ENCODE measurements at places on chromosomes 5 and 9.
A peak's percentile ranks its signal among the peaks of the same experiment; 100 is the strongest.

DNA sequence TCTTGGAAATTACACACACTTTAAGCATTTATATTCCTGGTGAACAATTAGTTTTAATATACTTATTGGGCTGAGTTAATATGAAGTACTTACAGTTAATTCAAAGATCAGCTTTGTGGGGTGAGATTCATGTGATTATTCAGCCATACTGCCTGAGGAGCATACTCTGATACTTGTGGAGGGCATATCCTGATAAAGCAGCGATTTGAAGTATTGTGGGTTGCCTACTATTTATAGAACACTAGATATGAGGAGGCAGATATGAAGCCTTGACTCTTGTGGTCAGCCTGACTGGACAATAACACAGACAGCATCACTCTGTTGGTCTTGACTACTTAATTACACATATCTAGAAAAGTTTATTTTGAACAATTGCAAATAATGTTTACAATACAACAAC, 27.0 kb upstream of the AGGF1 start:
- no peak for DNase-seq

DNA sequence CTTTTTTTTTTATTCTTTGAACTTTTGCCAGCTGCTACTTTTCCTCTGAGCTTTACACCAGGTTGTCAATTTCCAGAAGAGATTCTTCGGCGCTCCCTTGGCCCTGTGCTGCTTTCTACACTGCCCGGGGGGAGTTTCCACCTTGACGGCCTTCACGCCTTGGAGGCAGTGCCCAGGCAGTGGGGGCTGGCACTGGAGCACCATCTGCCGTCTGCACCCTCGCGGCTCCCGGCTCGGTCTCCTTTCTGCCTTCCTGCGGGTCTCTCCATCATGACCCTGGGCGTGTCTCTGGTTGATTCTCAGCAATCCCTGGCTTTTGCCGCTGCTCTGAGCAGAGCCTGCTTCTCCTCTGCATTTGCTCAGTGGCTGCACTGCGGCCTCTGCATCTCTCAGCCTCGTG, 2.9 kb downstream of the SLC6A18 start:
- no peak for DNase-seq

- no peak for DNase-seq
These were observed 129.5 kb downstream of the FOXD1 start for GRCh38 chr5:73319036-73319435.

DNA sequence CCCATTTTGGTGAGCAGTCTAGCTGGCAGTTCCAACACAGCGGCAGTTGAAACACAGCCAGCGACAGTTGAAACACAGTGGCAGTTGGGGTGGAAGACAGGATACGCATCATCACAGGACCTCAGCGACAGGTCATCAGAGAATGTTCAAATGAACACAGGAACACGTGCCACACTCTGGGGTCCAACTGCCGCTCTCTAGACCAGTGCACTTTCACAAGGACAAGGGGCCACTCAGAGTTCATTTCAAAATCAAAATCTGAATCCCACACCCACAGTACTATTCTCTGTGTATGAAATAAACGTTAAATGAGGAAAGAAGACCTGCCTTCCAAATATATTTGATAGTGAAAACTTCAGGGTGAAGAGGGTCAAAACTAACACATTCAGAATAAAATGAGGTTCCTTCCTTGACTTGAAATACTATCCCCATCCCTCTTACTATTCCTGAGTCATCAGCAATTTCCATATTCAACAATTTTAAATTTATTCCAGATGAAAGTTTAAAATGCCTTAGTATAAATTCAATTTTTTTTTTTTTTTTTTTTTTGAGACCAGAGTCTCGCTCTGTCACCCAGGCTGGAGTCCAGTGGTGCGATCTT, 53.0 kb upstream of the SIMC1 start:
- DNase-seq: no peak

DNA sequence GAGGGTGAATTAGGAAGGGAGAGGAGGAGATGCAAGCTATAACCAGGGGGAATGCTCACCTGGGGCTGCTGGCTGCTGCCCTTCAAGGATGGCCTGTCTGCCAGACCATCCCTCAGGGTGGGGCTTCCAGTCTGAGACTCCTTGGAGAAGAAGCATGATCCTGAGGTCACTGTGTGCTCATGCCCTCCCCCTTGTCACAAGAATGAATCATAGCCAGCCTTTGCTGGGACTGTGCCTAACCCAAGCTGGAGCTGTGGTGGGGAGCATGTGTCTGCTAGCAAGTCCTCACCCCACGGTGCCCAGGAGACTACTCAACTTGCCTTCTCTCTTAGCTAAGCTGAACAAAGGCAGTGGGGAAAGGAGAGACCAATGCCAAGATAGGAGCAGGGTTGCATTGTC, 463.6 kb downstream of the SPOCK1 start:
- no peak for DNase-seq

DNA sequence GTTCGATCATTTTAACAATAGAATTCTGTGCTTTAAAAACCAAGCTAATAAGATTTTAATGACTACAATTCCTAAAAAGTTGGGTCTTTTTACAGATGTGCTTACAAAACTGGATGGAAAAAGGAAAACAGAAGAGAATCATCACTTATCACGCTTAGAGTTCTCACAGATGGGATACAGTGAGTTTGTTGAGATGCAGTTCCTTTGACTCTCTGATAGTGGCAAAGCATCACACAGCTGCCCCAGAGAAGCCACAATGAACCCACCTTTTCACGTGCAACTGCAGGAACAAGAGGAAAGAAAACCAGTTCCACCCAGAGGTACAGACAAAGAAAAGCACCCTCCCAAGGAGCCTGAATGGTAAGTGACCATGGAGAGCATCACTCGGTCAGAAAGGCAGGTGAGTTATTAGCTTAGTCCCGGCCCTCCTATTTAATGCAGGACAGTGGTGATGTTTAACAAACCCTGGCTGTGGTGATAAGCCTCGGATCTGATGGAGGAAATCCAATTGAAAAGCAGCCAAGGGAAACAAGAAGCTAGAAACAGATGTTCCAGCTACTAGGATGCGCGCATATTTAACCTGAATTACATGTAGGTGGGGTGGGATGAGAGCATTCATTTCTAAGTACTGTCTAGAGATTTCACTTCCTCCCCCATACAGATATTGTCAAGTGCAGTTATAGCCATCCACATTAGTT, 167.7 kb downstream of the TARS1 start:
- DNase-seq: no peak

DNA sequence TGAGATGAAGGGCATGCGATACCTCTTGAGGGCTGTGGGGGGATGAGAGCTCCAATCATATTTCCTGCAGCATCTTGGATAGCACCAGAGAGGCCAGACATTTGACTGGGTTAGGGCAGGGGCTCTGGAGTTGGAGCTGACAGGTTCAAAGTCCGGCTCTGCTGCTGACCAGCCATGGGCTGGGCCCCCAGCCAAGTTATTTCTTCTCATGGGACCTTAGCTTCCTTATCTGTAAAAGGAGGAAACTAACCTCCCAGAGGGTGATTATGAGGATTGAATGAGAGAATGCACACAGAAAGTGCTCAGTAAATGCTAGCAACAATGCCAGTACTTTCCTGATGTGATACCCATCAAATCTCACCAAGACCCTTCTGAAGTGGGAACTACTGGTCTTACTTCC, 65.2 kb upstream of the SLC25A51 start:
- DNase-seq: peak; percentile 44

- no peak for DNase-seq
These were observed 76.3 kb upstream of the PCA3 start for GRCh38 chr9:76687861-76688391.

GRCh38 chr5:69364414-69364813, 4.9 kb downstream of the AK6 start:
- peak; percentile 21 for DNase-seq

DNA sequence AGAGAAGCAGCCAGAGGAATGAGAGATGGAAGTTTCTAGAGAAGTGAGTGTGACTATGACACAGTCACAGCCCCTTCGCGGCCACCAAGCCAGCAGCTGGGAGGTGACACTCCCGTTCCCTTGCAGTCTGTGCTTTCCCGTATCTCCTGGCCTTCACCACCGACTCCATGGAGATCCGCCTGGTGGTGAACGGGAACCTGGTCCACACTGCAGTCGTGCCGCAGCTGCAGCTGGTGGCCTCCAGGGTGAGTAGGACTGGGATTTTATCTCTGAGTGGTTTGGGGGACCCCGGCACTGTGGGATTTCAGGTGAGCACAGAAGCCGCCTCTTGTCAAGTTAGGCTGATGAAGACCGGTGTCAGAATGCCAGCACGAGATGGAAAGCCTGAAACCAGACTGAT, 12.1 kb upstream of the SLC2A8 start:
- no peak for DNase-seq

DNA sequence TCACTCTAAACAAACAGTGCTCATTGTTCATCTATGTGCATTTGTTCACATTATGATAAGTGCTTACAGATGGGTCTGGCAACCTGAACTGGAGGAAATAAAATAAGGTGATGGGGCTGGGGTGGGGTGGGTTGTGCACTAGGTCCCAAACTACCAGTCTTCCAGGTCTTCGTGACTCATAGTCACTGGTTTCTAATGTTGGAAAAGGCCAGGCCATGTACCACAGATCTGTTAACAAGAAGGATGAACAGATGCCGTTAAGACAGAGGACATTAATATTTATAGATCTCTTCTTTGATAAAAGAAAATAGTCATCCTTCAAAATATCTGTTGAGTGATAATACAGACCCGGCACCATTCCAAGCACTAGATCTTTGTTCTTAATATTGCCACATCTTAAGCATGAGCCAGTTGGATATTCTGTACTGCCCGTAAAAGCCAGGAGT, 71.4 kb upstream of the STARD4 start:
- no peak for DNase-seq

- DNase-seq: no peak
These were observed 20.7 kb downstream of the CWC27 start for GRCh38 chr5:64789457-64789856.

- DNase-seq: no peak
These were observed 602.6 kb downstream of the SEMA5A start for GRCh38 chr5:8943301-8943700.

DNA sequence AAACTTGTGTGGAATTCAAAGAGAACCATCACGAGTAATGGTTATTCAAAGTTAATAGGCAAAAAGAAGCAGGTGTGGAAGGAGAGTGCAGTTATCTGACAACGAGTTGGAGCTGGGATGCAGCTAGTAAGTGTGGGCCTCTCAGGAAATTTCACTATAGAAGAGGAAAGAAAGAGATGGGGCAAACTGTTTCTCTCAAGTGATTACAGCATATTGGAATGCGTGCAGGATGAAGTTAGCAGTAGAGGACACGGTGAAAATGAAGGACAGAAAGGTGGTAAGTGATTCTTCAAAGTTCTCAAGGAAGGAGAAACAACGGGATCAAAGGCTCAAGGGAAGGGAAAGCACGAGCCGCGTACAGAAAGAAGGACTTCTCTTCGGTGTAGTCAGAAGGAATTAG, 84.0 kb downstream of the ADAMTS12 start:
- no peak for DNase-seq

GRCh38 chr5:174315471-174315870, 270.0 kb downstream of the NSG2 start:
- DNase-seq: no peak

DNA sequence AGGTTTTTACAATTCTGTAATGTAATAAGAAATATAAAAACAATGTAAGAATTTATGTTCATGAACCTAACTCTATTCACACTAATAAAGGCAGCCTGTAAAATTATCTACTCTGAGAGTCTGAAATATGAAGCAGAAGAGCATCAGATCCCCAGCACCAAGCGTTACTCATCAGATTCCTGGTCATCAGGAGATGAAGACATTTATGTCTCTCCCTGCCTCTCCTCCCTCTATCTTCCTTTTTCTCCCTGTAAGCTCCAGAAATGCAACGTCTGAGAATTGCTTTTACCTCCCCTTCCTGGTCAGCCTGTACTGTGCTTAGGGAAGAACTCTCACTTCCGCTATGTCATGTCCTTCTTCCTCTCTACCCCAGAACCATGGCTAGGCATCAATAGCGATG, 114.4 kb upstream of the SLIT3 start:
- DNase-seq: no peak

DNA sequence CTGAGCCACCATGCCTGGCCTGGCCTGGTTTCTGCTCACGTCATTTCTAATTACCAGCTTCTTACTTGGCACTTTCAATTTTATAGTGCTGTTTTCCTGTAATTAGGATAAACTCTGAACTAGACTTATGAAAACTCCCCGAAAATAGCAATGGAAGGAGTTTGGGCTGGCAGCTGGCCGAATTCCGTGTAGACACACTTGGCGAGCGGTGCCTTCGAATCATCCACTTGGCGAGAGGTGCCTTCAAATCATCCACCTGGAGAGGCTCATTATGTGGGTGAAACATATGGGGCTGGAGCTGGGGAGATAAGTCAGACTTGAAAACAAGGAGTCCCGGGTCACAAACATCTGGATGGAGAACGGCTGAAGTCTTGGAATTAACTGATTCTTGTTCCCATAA, 203.7 kb downstream of the ROR2 start:
- no peak for DNase-seq

DNA sequence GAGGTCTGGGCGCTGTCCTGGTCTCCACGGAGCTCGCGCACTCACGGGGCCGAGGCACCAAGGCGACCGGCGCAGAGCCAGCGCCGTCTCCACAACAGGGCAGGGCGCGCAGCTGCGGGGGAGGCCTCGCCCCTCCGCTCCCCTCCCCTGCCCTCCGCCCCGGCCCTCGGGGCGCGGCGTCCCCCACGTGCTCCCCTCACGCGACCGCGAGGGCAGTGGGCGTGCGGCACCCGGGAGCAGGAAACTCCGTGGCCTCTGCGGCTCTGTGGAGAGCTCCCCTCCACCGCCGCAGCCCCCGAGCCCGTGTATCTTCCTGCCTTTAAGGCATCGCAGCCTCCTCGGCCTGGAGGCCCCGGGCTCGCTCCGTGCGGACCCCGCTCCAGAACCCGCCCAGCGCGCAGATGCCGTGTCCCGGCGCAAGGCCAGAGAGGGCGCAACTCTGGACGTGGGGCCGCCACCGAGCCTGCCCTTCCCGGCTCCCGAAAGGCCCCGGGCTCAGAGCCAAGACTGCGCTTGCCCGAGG, 708 bp upstream of the TUBB4B start:
- DNase-seq: no peak

DNA sequence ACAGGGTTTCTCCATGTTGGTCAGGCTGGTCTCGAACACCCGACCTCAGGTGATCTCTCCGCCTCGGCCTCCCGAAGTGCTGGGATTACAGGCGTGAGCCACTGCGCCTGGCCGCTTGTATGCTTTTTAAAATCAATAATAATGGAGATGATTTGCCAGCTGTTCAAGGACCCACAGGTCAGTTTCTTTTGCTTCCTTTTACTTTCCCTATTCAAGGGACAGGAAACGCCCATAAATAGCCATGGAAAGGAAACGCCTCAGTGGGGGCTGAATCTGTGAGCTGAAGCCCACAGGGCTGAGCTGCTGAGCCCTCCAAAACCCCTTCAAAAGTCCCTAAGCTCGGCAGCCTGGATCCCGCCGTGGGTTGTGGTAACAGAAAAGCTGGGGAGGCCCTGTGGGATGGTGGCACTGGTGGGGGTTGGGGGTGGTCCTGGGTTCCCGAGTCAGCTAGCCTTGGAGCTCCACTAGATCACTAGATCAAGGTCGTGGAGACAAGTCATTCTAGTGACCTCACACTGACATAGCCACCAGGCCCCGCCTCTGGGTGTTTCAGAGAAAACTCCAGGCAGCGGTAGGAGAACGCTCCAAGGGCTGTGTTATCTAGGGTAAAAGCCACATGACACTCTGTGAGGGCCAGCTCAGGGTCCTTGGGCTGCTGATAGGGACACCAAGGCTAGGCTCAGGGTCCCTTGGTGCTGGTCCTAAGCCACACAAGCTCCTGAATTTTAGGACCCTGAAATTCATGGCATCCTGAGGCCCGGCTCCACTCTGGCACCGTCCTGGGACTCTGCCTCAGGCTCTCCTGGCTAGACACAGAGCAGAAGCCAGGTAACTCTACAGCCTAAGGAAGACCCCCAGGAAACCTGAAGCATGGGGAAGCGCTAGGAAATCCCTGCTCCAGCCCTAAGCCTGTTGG, 18.0 kb upstream of the DUSP1 start:
- DNase-seq: no peak

- DNase-seq: no peak
These were observed 441.6 kb downstream of the CETN3 start for GRCh38 chr5:89967771-89968444.
